Cortex of kidney (tissue), 1 donor: ENCODE measurements at places on chromosomes 16 and 17.

GRCh38 chr17:81123052-81124048 is 42.0 kb upstream of the PVALEF start:
- DNase-seq = no peak

DNA sequence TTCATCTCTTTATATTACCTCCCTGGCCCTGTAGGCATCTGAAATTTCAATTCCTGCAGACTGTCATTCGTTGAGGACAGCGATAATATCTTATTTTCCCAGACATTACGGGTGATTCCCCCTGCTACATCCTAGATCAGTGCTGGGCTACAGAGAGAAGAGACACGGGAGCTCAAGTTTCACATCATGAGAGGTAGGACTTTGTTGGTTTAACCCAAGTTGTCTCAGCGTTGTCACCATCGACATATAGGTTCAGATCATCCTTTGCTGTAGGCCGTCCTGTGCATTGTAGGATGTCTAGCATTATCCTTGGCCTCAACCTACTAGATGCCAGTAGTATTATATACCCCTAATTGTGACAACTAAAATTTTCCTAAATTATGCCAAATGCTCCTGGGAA is 19.3 kb downstream of the MT1X start:
- no peak for DNase-seq

DNA sequence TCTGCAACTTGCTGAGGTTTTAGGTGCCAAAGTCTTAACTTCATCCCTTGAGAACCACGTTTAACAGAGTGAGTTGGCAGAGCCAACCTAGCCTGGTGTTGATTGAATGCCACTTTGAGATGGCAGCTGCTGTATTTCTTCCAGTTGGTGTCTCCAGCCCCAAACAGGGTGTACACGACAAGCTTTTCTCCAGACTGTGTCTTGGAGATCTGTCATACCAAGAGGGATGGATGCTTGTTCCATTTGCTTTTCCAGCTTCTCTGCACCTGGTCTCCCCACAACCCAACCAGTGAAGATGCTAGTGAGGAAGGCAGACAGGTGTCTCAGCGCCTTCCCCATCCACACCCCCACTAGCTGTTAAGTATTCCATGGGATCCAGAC is 141.1 kb upstream of the HS3ST2 start:
- no peak for DNase-seq

DNA sequence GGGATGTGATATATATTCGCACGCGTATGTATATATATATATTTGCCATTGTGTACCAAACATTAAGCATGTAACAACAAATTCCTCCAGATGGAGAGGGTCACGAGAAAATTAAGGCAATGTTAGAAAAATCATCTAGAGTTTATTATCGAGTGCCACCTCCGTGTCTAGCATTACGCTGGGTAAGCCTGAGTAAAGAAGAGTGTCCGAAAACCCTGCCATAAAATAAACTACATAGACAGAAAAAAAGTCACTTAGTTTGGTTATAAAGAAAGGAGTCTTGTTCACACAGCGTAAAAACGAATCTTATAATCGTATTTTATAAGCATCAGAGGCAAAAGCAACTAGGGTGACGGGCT is 644 bp upstream of the RHOT1 start:
- DNase-seq = no peak

- DNase-seq = no peak
Observed at GRCh38 chr16:29310852-29311314, 95.6 kb downstream of the NPIPB11 start.

GRCh38 chr17:66684261-66684660 is 150.7 kb upstream of the CACNG5 start:
- no peak for DNase-seq

GRCh38 chr16:50458667-50459495 is 89.3 kb upstream of the NKD1 start:
- DNase-seq = no peak

- DNase-seq = no peak
Observed at GRCh38 chr16:3015865-3016521, 2.0 kb downstream of the CLDN6 start.

- no peak for DNase-seq
Observed at GRCh38 chr17:17492085-17492484, 4.1 kb downstream of the RASD1 start.

GRCh38 chr16:7746941-7747340 is 414.3 kb downstream of the RBFOX1 start:
- no peak for DNase-seq

- no peak for DNase-seq
Observed at GRCh38 chr17:63290351-63290750, 155.8 kb downstream of the CYB561 start.
